ENCODE measurements at places on chromosomes 7 and 10.
A peak's percentile ranks its signal among the peaks of the same experiment; 100 is the strongest.

DNA sequence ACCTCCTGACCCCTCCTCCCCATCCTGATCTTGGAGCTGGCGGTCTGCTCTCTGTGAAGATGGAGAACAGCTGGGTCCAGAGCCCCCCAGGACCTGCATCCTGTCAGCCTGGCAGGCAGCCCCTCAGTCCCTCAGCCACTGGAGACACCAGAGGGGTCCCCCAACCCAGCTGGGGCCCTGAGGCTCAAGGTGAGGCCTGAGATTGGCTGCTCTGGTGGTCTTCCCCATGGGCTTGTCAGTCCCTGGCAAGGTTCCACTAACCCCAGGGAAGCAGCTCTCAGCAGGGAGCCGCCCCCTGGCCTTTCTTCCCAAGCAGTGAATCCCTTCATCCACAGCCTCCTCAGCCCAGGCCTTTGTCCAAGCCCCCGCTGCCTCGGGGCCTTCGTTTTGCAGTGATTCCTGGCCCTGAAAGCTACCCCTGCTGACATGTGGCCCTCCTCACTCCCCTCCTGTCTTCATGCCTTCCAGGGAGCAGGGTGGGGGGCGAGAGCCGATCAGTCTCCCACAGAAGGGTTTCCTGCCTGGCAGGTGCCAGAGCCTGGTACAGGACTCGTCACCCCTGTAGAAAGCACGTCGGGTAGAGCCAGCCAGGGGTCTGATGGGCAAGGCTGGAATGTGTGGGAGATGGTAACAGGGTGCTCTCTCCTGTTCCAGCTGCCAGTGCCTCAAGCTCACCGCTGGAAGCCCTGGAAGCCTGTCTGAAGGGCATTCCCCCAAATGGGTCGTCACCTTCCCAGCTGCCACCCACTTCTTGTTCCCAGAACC is 48.5 kb downstream of the ZNF467 start:
- no peak for DNase-seq

GRCh38 chr7:30613366-30614325 is 19.0 kb downstream of the GARS1 start:
- no peak for DNase-seq

- no peak for DNase-seq
Measured at GRCh38 chr10:50336140-50336539, 84.8 kb upstream of the ASAH2 start.

GRCh38 chr10:48895803-48896195 is 43.8 kb downstream of the LRRC18 start:
- DNase-seq = no peak

DNA sequence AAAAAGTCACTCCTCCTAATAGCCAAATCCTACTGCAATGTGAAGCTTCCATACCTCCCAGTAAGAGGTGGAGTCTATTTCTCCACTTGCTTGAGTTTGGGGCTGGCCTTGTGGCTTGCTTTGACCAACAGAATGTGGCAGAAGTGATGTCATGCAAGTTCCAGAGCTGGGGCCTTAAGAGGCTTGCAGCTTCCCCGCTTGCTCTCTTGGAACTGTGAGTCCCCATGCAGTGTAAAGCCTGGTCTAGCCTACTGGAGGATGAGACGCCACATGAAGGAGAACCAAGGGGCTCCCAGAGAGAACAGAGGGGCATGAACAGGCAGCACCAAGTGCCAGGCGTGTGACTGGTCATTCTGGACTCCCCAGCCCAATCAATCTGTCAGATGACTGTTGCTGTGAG is 58.6 kb upstream of the OPALIN start:
- DNase-seq = peak; percentile 79

DNA sequence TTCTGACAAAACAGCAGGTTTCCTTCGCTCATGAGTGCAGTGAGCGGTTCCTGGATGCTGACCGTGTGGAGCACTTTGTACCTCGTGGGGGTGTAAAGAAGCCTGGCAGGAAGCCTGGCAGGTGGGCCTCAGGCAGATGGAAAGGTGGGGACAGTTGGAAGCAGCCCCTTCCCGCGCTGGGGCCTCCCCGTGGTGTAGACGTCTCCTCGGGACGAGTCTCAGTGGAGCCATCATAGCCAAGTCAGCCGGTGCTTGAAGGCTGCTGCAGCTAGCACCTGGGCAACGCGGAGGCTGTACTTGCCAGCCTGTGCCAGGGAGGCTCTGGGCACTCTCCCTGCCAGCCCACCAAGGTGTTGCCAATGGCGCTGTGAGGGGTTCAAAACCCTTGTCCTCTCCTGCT is 154.5 kb downstream of the WDR37 start:
- DNase-seq = no peak

- no peak for DNase-seq
Measured at GRCh38 chr7:92614660-92615174, 24.5 kb upstream of the FAM133B start.

All from iPS-NIHi11 (cell line).